GM19239 (cell line): ENCODE measurements at places on chromosomes 11 and 22.

- no peak for DNase-seq
Measured at GRCh38 chr11:77883775-77884174, 62.8 kb downstream of the AAMDC start.

GRCh38 chr11:64216879-64217278 is 9.1 kb downstream of the TRPT1 start:
- DNase-seq, result no peak

GRCh38 chr22:45124176-45124847 is 39.4 kb upstream of the NUP50 start:
- DNase-seq, result no peak

GRCh38 chr22:38866024-38866398 is 6.0 kb downstream of the CBX6 start:
- no peak for DNase-seq

GRCh38 chr11:17459236-17459896 is 17.3 kb downstream of the ABCC8 start:
- DNase-seq, result no peak

DNA sequence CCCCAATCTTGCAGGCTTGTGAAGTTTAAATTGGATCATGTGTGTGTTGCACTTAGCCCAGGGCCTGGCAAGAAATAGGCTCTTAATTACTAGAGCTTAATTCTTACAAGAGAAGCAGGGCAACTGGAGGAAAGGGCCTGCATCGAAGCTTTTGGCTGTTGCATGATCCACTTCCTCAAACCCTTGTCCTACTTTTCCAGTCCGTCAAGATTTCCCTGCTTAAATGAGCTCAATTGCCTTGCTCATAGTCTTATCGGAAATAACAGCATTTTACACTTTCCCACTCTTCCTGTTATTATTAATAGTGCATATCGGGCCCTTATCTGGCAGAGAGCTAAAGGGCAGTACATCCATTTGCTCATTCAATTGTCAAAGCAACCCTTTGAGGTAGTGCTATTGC is 18.1 kb downstream of the DTX4 start:
- no peak for DNase-seq

DNA sequence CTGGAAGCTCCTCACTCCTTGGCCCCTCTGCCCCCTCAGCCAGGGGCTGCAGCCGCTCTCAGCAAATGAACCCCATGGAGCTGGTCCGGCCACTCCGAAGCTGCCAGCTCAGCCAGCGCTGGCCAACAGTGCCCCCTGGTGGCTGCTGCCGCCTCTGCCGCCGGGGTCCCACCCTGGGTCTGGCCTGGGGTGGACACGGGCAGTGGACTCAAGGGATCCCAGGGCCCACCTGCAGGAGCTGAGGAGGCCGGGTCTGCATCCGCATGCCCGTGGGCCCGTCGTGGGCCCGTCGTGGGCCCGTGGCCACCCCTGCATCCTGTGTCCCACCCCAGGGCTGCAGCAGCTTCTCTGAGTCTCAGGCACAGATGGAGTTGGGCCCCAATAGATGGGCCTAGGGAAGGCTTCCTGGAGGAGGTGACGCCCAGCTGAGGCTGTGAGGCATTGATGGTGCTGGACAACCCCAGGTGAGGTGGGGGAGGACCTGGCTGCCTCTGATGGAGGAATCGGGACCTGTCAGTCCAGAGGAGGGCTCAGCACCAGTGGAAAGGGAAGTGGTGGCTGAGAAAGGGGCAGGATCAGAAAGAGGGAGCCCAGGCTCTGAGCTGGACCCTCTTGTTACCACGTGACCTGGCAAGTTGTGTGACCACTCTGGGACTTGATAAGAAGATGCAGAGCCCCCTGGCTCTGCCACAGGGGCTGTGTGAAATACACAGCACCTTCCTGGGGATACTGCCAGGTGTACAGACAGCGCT is 522.3 kb downstream of the BRD1 start:
- peak; percentile 76 for DNase-seq

DNA sequence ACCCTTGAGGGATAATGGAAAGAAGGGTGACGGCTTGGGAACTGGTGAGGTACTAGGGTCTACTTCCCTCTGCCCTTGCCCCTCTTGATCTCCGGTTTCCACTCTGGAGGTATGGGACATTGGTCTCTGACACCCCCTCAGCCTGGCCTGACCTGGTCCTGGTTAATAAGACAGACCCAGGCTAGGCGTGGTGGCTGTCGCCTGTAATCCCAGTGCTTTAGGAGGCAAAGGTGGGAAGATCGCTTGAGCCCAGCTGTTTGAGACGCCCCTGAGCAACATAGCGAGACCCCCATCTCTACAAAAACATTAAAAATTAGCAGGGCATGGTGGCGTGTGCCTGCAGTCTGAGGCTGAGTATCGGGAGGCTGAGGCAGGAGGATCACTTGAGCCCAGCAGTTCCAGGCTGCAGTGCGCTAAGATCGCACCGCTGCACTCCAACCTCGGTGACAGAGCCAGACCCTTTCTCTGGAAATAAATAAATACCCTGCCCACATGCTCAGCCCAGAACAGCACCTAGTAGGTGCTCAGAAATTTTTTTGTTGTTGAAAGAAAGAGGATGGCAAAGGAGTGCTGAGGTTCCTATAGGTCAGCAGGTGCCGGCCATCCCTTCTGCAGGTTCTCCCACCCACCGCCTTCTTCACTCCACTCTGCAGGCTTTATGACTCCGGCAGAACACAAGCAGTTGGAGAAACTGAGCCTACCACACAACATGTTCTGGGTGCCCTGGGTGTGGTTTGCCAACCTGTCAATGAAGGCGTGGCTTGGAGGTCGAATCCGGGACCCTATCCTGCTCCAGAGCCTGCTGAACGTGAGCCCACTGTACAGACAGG is 6.3 kb downstream of the BEST1 start:
- DNase-seq, result no peak

DNA sequence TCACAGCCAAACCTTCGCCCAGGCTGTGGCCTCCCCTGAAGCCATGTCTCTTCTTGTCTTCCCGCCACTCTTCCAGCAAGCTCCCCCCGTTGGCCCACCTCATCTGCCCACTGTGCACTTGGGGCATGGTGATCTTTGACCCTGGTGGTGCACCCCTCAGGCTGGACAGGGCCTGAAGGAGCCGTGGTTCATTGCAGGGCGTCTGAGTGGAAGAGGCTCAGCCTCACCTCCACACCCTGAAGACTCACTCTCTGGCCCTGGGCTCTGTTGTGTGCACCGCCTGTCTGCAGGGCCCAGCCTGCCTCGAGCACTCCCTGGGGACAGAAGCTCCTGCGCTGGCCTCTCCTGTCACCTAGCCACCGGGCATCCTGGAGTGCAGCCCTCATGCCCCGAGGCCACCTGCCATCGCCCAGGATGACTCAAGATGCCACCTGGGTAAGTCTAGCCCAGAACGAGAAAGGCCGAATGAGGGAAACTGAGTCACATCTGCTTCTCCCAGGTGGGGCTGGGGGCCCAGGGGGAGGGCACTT is 40.8 kb upstream of the PPARA start:
- no peak for DNase-seq

DNA sequence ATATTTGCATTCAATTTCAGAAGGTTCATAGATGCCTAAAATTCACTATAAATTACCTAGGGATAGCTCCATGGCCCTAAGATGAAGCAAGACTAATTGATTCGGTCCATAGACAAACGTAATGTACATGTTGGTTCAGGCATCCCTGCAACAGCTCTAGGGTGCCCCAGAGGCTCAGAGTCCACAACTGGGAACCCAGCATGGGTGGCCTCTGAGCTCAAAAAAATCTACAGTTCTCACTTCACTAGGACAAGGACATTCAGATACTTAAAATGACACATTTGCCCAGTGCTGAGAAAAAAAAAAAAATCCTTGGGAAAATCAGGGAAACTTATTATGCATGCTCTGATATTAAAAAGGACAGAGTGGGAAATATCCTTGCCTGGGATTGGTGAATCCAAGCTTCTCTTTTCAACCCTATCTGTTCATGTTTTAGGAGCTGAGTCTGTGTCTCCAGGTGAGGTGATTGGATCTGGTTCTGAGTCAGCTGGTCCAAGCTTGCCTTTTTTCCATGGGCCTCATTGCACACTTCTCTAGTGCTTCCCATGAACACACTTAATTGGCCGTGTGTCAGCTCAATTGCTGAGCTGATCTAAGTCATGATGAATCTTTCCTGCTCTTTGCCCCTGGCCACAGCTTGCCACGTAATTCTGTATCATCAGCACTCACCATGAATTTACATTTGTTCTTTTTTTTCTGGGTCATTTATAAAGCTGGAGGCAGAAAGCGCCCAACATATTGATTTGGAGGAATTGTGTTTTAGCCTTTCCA is 116.3 kb upstream of the RCN1 start:
- DNase-seq, result no peak

- DNase-seq, result no peak
Measured at GRCh38 chr11:12897390-12897789, 111.7 kb upstream of the RASSF10 start.

DNA sequence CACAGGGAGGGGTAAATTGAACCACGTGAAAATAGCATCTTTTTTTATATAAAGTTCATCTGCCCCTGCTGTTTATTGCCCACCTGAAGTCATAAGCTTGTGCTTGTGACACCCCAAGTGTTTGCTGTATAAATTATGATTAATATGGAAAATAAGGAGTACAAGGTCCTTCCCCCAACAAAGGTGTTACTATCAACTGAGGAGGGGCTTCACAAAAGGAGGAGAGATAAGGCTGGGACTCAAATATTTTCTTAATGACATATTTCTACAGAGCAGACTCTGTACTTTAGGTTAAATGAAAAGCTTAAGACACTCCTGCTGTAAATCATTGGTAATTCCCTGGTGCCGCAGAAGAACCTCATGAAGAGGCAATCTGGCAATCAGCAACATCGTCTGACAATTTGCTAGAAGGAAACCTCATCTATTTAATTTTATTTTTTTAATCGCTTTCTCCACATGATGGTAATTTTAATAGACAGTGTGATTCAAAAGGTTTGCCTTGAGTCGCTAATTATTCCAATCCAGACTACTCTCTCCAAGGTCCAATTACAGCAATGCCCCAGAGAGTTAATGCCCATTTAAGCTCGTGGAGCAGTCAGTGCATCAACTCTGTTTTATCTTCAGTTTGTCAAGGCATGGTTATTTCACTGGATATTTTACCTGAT is 1432.4 kb downstream of the FAM181B start:
- DNase-seq, result no peak

DNA sequence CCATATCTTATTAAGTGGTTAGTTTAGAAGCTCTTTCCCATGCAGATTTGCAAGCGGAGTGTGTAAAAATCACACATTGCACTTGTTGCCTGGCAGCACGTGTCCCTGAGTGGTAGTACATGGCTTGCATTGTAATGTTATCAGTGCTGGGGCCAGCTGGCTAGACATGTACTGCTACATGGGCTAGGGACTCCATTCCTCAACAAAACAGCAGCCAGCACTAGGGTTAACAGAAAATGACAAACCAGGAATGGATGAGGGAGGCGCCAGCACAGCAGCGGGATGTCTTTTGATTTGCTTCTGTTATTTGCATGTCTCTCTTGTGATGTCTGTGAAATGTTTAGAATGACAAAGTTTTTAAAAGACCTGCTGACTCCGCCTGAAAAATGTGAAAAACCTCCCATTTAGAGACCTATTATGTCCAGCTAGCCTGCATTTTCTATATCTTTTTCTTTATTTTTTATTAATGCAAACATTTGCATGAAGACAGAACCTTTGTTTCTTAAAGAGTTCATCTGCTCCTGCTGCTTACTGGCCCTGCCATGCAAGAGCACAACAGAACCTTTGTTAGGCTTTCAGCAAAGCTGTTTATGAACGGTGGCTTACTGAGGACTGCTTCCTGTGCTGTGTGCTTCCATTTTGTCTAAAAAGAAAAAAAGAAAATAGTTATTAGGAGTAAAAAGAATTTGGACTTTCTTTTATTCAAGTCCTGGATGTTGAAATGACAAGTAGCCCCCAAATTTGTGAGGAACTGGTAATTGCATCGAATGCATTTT is 40.7 kb downstream of the CSTPP1 start:
- DNase-seq, result no peak

DNA sequence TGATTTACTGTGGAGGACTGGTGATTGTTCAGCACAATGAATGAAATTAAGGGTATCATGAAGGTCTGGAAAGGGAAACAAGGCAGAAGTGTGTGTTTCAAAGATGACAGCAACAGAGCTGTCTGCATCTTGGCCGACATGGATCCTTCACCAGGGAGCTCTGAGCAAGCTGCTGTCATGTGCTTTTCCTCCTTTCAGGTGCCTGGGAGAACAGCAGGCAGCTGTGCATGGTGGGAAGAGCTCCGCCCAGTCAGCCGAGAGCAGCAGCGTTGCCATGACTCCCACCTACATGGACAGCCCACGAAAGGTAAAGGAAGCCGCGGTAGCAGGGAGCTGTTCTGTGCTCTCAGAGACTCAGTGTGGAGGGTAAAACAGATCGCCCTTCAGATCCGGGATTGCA is 87.1 kb upstream of the YWHAH start:
- DNase-seq, result no peak

- no peak for DNase-seq
Measured at GRCh38 chr11:134410766-134411165, 1.3 kb downstream of the B3GAT1 start.

DNA sequence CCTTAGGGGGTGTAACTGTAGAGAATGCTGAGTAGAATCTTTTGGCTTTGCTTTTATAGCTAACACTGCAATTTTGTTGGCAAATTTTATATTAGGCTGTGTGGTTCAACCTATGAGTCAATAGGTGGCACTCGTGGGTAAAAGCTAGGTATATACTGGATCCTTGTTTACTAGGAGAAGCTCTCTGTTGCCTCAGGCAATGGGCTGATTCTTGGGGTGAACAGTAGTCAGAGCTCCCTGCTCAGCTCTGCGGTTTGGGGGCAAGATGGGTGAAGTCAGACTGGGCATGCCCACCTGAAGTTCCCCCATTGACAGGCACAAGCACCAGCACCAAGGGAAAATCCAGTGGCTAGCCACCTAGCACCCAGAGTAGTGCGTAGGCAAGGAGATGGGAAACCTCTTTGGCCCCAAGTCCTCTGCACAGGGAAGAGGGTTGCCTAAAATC is 238.7 kb downstream of the FAM181B start:
- DNase-seq, result no peak

DNA sequence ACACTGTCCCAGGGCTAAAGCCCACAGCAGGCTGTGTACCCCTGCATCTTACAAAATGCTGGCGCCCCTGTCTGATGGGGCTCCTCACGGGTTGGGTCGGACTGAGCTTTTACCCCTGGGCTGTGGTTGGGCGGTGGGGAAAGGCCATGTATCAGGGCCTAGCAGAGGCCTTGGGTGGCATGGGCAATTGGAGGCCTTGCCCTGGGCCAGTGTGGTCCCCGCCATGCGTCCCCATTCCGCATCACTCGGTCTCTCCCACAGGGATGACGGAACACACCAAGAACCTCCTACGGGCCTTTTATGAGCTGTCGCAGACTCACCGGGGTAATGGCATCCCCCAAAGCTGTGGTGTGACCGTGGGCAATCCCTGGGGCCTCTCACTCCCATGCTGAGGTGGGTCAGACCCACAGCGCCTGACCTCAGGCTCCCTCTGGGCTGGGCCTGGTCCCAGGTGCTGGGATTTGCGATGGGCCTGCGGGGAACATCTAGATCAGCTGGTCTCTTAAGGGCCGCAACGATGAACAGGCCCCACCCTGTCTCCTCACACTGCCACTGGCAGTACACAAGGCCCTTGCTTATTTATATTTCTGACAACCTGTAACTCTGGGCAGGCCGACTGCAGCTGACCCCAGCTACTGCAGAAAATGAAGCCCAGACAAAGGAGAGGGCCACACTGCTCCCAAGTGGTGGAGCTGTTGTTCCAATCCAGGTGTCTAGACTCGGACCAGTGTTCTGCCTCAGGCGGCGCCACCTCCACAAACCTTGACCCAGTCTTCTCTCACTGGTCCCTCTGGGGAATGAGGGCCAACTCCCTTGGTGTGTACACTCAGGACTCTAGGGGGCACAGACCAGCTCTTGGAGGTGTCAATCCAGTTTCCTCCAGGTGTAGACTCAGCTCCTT is 12.3 kb downstream of the SLC16A8 start:
- DNase-seq, result no peak
